Heart right ventricle (tissue), 16 donors: ENCODE measurements at places on chromosomes 2 and 18.

DNA sequence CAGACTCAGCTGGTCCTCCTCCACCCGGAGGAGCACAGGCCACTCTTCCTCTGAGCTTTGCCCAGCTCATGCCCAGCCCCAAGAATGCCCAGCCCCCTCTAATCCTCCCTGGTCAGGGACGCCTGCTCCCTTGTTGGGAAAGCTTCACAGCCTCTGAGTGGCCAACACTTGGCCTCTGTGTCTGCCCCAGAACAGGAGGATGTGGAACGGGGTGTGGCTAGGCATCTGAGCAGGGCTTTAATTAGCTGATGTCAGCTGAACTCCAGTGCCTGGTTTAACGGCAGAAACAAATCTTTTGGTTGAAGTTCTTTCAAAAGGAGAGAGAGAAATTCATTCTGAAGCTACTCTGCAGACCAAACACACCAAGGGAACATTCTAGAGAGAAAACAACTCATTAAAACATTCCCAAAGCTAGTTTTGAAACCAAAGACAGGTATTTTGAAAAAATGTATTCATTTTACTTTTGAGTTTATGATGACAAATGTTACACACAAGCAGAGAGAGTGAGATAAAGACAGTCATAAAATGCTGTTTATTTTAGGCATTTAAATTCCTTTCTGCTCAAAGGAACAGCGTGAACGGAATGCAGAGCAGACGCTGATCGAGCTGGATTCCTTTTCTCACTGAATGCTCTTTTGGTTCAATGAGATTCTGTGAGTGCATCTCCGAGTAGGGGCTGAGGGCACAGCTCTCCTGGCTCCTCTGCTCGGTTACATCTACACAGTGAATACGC is 63.8 kb downstream of the RTP5 start:
- DNase-seq = no peak
- no peaks in the 10 kb centered on the region for H3K27me3 ChIP-seq
- H3K4me1 ChIP-seq = no peaks in the 10 kb centered on the region
- no peaks in the 10 kb centered on the region for H3K36me3 ChIP-seq
- H3K4me3 ChIP-seq = no peak overlapping the region

GRCh38 chr18:61972389-61973264 is 79.8 kb upstream of the RNF152 start:
- no peaks in the 10 kb centered on the region for H3K4me1 ChIP-seq
- H3K36me3 ChIP-seq = no peaks in the 10 kb centered on the region
- no peak overlapping the region for H3K27ac ChIP-seq

DNA sequence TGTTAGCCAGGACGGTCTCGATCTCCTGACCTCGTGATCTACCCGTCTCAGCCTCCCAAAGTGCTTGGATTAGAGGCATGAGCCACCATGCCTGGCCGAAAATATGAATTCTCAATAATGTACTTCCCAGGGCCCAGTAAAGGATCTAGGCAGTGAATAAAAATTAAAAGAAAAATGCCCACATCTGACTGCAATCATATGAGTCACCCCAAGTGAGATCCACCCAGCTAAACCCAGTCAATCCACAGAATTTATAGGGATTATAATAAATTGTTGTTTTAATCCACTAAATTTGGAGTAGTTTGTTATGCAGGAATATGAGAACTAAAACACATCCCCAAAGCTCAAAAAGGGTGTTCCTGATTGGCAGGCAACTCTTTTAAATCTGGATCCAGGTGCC is 93.5 kb upstream of the STK39 start:
- no peak for DNase-seq
- no peaks in the 10 kb centered on the region for H3K27me3 ChIP-seq
- H3K27ac ChIP-seq = no peak overlapping the region
- no peak overlapping the region for H3K4me3 ChIP-seq
- H3K4me1 ChIP-seq = no peaks in the 10 kb centered on the region

- H3K4me3 ChIP-seq = no peak overlapping the region
- no peak for DNase-seq
- no peak overlapping the region for H3K27ac ChIP-seq
- no peaks in the 10 kb centered on the region for H3K27me3 ChIP-seq
These were observed 43.9 kb upstream of the PCBP1 start for GRCh38 chr2:70043252-70043875.

DNA sequence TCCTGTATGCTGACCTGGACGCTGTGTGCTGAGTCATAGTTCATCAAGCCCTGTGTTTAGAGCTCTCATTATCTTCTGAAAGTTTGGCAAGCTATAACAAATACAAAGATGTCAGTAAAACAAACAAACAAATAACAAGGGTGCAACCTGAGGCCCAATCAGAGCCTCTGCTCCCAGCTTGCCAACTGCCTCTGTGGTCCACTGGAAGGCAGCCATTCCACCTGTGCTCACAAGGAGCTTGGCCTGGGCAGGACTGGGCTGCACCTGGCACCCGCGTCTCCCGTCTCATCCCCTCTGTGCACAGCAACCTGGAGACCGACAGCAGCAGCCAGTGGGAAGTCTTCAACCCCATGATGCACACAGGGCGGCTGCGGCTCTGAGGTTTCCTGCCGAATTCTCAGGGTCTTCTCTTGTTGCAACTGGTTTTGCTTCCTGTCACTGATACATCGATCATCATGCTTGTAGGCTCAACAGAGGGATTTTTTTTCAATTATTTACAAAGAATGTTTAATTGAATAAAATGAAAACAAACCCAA is 97.8 kb downstream of the TMEM18 start:
- H3K36me3 ChIP-seq = no peaks in the 10 kb centered on the region
- no peak overlapping the region for H3K27ac ChIP-seq
- H3K27me3 ChIP-seq = peaks cover 18% of the 10 kb centered on the region
- H3K4me3 ChIP-seq = no peak overlapping the region
- no peaks in the 10 kb centered on the region for H3K4me1 ChIP-seq

DNA sequence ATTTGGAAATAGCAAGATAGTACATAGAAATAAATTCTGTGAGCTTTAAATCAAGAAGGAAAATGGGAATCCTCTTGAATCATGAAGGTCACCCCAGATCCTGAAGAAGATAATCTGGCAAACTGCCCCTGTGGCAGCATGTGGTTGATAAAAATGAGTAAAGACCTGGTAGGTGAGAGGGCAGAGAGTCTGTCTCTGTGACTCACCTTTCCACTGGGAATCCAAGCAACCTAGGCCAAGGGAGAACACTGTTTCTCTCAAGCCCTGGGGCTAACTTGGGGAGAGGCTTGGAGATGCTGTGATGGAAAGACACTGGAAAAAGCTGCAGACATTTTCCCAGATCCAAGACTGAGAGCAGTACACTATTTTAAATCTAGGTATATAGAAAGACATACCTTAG is 185.8 kb upstream of the CNTNAP5 start:
- no peak overlapping the region for H3K4me3 ChIP-seq
- no peaks in the 10 kb centered on the region for H3K36me3 ChIP-seq
- no peak overlapping the region for H3K27ac ChIP-seq
- no peaks in the 10 kb centered on the region for H3K27me3 ChIP-seq

DNA sequence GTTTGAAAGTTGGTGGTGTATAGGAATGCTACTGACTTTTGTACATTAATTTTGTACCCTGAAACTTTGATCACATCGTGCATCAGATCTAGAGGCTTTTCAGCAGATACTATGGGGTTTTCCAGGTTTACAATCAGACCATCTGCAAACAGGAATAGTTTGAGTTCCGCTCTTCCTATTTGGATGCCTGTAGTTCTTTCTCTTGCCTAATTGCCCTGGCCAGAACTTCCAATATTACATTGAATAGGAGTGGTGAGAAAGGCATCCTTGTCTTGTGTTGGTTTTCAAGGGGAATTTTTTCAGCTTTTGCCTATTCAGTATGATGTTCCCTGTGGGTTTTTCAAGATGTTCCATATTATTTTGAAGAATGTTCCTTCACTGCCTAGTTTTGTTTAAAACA is 633.5 kb downstream of the KCNJ3 start:
- no peak overlapping the region for H3K27ac ChIP-seq
- DNase-seq = no peak
- H3K4me3 ChIP-seq = no peak overlapping the region
- H3K36me3 ChIP-seq = no peaks in the 10 kb centered on the region
- H3K27me3 ChIP-seq = no peaks in the 10 kb centered on the region

GRCh38 chr2:62194558-62195420 is 1.1 kb upstream of the B3GNT2 start:
- peak overlapping the region; percentile 97 for H3K4me3 ChIP-seq
- no peaks in the 10 kb centered on the region for H3K36me3 ChIP-seq
- H3K27ac ChIP-seq = peak overlapping the region; percentile 96
- no peaks in the 10 kb centered on the region for H3K4me1 ChIP-seq

GRCh38 chr2:11710210-11710609 is 36.2 kb upstream of the LPIN1 start:
- peaks cover 5% of the 10 kb centered on the region for H3K4me1 ChIP-seq
- H3K4me3 ChIP-seq = no peak overlapping the region
- no peaks in the 10 kb centered on the region for H3K36me3 ChIP-seq
- H3K27me3 ChIP-seq = no peaks in the 10 kb centered on the region

DNA sequence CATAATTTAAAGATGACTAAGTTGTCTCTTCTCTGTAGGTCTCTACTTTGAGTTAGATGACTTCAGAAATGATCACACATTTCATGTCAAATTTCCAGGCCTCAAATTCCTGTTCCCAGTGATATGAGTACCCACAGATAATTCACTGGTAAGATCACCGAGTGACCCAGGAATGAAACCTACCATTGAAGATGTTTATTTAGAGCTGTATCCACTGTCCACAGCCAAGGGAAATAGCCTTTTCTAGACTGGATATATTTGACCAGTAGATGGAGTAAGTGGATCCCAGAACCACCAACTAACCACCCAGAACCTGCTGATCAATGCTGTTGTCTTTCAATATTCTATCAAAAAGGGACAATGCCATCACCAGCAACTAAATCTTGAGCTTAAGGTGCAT is 238.8 kb downstream of the SLC8A1 start:
- H3K27ac ChIP-seq = no peak overlapping the region
- H3K36me3 ChIP-seq = no peaks in the 10 kb centered on the region
- no peak for DNase-seq
- H3K4me3 ChIP-seq = no peak overlapping the region
- H3K27me3 ChIP-seq = no peaks in the 10 kb centered on the region

DNA sequence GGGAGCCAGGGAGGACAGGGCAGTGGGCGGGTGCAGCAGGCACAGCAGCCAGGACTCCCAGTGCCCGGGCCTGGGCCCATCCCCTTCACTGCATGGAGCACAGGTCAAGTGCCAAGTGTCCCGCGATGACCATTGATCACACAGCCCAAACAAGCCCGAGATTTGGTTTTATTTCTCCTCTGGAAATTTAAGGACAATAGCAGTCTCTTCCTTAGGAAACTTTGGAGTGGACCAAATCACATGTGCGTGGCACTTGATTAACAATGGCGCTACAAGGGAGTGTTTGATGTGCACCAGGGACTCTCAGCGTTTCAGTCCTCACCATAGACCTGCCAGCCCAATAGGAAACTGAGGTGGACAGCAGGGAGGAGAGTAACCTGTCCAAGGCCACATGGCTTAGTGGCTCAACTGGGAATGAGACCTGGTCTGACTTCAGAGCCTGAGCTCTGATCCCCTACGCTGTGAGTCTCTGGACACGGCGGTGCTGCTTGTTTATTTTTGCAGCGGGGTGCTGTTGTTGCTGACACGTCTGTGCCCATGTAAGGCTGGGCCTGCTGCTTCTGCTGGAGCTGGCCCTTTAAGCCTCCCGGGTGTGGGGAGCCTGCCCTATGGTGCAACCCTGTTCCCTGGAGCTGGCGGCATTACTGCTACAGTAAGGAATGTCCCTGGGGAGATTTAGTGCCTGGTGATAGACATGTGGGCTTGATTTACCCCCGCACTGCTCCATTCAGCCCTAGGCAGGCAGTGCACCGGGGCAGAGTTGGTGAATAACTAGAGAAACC is 194.2 kb downstream of the INHBB start:
- H3K4me3 ChIP-seq = no peak overlapping the region
- DNase-seq = peak; percentile 72
- H3K36me3 ChIP-seq = no peaks in the 10 kb centered on the region
- peak overlapping the region; percentile 48 for H3K27ac ChIP-seq

DNA sequence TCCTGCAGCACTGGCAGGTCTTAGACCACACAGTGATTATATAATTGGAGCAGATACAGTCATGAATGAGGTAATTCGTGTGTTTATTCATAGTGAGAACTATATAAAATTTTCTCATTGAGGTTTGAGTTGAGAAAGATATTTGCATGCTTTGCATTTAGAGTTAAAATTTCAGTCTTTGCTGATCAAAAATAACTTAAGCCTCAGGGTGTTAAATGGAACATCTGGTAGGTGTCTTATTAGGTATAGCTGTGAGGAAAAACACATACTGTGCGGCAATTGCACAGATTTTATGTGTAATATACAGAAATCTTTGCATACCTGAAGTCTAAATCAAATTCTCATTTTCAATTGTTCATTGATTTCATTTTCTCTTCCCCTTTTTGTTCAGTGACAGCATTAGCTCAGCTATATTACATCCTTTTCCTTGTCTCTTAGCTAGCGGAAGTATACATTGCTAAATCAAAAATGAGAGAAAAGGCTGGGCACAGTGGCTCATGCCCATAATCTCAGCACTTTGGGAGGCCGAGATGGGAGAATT is 21.2 kb downstream of the GORASP2 start:
- no peak overlapping the region for H3K4me3 ChIP-seq
- no peaks in the 10 kb centered on the region for H3K27me3 ChIP-seq
- H3K4me1 ChIP-seq = no peaks in the 10 kb centered on the region

GRCh38 chr2:179139506-179139905 is 89.6 kb upstream of the CCDC141 start:
- no peaks in the 10 kb centered on the region for H3K27me3 ChIP-seq
- H3K4me1 ChIP-seq = no peaks in the 10 kb centered on the region
- H3K4me3 ChIP-seq = no peak overlapping the region
- H3K27ac ChIP-seq = no peak overlapping the region

DNA sequence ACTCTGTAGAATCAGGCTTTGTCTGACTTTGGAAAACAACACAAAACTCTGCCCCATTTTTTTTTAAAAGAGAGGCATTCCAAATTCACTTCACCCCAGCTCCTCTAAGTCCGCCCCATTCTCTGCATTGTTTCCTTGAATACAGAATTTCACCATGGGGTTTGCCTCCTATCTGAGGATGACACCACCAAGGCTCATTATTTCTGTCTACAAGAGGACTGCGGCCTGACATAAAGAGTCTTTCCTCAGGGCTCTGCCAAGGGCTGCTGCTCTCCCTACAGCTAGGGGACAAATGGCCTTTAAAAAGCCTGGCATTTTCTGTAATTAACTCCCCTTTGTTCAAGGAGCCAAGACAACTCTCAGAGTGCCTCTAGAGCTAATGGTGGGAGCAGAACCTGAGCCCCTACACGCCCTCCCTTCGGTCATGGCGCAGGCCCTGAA is 4.6 kb downstream of the CHST10 start:
- no peaks in the 10 kb centered on the region for H3K27me3 ChIP-seq
- H3K27ac ChIP-seq = no peak overlapping the region
- no peak for DNase-seq
- H3K4me3 ChIP-seq = no peak overlapping the region

GRCh38 chr2:200966770-200967169 is 3.3 kb upstream of the ORC2 start:
- DNase-seq = no peak
- H3K27ac ChIP-seq = no peak overlapping the region
- peaks cover 34% of the 10 kb centered on the region for H3K4me1 ChIP-seq
- H3K36me3 ChIP-seq = no peaks in the 10 kb centered on the region
- no peak overlapping the region for H3K4me3 ChIP-seq

GRCh38 chr2:194745557-194746146 is 911.4 kb upstream of the SLC39A10 start:
- no peak overlapping the region for H3K4me3 ChIP-seq
- no peak overlapping the region for H3K27ac ChIP-seq
- H3K4me1 ChIP-seq = no peaks in the 10 kb centered on the region
- no peak for DNase-seq
